ENCODE measurements at places on chromosomes 4 and X. TPM values are rescaled to one million over a fixed set of nuclear protein-coding genes. Genes with fewer than 3 reads are reported as not detected.

- DNase-seq: no peak
Observed at GRCh38 chr4:1365271-1366178, 18.5 kb downstream of the UVSSA start.

PALLD gene
- total RNA-seq: 21.6 TPM

DNA sequence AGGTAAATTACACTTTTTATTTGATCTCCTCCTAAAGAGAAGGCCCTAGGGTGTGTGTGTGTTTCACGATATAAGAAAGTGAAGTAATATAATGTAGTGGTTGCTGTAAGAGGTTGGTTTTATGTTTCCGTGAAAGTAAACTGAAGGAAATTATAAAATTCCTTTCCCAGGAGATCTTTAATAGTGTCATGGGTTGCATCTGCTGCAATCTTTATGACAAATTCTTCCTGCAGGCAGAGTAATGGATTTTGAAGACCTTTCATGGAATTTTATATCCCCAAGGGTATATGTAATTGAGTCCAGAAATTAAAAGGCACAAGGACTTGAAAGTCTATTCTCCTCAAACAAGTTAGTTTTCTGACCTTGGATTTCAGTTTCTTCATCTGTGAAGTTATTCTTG is 538.6 kb downstream of the ANKRD50 start:
- no peak for DNase-seq

DNA sequence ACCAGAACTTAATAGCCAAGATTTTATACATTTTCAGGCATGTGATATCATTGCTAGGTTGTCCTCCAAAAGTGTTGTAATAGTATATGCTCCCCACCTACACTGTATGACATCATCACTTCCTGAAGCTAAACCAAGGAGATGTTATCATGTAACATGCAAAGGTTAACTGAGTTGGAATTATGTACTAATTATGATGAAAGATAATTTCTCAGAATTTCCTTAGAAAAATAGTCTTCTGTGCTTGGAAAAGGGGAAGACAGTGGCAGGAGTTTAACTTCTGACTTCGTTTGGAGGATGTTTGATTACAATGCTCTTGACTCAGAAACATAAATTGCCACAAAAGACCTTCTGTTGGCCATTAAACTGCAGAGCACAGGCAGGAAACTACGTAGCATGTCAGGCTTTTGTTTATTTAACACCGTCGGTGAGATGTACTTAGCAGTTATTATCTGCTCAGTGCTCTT is 83.6 kb upstream of the GUCY1A1 start:
- DNase-seq: peak; percentile 57

DNA sequence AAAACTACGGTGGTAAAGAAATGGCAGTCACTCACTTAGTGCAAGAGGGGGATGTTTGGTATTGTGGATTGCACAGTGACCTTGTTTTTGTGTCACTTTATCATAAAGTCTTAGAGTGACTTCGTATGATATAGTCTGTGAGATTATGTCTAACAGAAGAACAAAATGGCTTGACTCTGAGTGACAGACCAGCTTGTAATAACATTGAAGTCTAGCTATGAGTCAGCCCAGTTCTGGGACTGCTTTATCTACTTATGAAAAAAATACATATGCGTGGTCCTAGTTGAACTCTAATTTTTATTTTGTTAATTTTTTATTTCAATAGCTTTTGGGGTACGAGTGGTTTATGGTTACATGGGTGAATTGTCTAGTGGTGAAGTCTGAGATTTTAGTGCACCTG is 20.0 kb downstream of the DCLK2 start:
- DNase-seq: peak; percentile 43

PRKG2 gene
- total RNA-seq: 1.1 TPM

DNA sequence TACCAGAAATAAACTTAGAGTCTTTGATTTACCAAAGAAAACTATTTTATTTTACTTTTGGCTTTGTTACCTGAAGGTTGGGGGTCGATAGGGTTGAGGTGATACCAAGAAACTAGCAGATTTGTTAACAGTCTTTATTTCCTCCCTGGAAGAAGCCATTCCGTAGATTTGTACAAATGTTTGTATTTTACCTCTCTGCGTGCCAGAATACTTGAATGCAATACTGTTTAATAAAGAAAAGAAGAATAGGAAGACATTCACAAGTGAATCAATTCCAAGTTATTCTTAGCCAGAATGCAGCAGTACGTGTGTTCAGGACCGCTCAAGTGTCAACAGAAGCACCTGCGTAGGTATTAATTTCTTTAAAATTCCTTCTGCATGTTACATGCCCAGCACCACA is 260.3 kb upstream of the TENM3 start:
- no peak for DNase-seq

- peak; percentile 25 for DNase-seq
Observed at GRCh38 chr4:7214359-7214758, 22.0 kb downstream of the SORCS2 start.

DNA sequence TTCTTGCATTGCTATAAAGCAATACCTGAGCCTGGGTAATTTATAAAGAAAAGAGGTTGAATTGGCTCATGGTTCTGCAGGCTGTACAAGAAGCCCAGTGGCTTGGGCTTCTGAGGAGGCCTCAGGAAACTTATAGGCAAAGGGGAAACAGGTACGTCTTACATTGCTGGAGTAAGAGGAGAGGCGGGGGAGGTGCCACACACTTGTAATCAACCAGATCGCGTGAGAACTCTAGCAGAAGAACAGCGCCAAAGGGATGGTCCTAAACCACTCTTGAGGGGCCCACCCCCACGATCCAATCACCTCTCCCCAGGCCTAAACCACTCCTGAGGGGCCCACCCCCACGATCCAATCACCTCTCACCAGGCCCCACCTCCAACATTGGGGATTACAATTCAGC is 50.6 kb upstream of the SHOX start:
- DNase-seq: no peak

DNA sequence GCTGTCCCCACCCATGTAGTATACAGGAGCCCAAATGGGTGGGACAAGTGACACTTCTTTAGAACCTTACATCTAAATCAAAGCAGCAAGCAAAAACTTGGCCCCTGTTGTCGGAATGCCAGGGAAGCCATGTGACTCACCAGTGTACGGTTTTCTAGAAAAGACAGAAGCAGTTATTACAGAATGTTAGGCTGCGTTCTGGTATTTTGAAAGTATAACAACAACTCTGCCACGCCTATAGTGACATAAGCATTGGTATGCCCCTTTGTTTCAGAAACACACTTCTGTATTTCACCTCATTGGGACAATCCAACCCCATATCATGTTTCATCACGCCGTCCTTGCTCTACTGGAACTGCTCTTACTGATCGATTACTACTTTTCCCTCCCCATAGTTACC is 14.8 kb downstream of the PDHA1 start:
- DNase-seq: no peak

GRCh38 chr4:81326581-81326980 is 111.6 kb upstream of the PRKG2 start:
- DNase-seq: no peak

DNA sequence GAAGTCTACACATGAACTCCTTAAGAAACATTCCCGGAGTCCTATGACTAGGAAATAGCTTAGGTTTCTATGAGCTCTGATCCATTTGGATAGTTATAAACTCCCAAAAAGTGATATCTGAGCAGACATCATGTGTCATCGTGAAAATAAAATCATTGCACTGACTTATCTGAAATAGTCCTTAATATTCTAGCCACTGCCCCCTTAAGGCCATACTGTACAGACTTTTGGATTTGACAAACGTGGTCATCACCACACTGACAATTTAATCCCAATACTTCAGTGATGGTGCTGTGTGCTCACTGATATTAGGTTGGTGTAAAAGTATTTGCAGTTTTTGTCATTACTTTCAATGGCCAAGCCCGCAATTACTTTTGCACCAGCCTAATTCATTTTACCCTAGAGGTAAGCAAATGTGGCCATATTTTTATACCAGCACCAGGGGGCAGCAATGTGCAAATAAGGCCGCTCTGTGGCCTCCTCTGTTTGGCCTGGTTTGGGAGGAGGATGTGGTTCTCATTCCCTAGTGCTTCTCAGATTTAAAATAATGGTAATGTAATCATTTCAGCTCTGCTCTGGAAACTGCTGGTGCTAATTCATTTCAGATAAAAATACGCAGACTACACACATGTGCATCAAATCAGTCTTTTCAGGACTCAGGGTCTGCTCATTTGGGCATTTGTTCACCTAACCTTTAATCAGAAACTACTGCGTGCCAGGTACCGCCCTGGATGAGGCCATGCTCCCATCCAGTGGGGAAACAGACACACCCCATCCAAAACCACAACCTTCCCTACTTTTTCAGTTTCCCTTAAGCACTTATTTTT is 196.4 kb upstream of the C1QTNF7 start:
- peak; percentile 85 for DNase-seq

- DNase-seq: peak; percentile 24
Observed at GRCh38 chr4:86218746-86219473, 140.9 kb downstream of the MAPK10 start.

DNA sequence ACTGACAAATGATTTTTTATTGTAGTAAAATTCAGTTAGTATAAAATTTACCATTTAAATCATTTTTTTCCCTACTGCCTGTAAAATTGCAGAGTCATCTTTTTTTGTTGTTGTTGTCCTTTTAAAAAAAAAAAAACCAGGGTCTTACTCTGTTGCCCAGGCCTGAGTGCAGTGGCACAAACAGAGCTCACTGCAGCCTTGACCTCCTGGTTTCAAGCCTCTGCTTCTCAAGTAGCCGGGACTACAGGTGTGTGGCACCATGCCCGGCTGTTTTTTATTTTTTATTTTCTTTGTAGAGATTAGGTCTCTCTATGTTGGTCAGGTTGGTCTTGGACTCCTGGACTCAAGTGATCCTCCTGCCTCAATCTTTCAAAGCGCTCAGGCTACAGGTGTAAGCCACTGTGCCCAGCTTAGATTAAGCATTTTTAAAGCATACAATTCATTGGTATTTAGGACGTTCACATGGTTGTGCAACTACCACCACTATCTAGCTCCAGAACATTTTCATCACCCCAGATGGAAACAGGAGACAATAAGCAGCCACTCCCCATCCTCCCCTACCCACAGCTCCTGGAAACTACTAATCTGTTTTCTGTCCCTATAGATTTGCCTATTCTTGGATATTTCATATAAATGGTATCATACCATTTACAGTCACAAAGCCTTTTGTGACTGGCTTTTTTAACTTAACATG is 59.7 kb upstream of the PGRMC2 start:
- no peak for DNase-seq

GRCh38 chrX:138754861-138755260 is 43.3 kb upstream of the FGF13 start:
- DNase-seq: peak; percentile 55

DNA sequence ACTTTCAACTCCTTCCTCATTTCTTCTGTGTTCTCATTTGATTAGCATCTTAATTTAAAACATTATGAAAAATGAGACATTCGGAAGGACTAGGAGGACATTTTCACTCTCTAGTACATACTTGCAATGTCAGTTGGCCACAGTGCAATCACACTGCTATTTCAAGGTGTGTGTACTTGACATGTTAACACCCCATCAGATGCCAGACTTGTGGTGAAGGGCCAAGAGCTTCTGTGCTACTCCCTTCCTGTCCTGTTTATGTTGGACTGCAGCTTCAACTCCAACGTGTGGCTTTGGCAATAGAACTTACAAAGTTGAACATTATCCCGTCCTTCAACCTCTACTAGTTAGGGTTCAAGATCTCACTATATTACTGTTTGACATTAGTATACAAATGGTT is 221.0 kb downstream of the PALLD start:
- peak; percentile 34 for DNase-seq

GRCh38 chrX:2705046-2705832 is 14.1 kb downstream of the CD99 start:
- no peak for DNase-seq

- no peak for DNase-seq
Observed at GRCh38 chr4:159008671-159009070, 94.2 kb upstream of the RAPGEF2 start.

DNA sequence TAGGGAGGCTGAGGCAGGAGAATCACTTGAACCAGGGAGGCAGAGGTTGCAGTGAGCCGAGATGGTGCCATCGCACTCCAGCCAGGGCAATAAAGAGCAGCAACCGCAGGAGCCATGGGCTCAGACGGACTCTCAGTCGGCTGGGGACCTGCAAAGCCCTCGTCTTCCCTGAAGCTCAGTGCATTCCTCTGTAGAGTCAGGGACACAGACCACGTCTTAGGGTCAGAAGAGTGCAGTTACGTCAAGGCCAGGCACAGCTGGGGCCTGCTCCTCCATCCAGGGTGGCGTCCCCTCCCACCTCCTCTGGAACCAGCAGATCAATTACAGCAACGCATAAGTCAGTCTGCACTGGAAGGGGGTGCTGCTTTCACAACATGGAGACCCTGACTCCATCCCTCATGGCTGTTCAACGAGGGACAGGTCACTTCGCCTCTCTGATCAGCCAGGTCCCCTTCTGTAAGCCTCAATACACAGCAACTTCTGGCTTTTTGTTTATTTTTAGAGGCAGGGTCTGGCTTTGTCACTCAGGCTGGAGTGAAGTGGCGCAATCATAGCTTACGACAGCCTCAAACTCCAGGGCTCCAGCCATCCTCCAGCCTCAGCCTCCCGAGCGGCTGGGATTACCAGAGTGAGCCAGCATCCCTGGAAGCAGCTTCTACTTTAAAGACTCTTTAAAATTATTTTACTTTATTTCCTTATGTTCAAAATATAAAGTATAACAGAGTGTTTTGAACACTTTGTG is 76.4 kb downstream of the ZFYVE28 start:
- no peak for DNase-seq

- DNase-seq: no peak
Observed at GRCh38 chr4:48590884-48591283, 100.8 kb downstream of the ZAR1 start.

DNA sequence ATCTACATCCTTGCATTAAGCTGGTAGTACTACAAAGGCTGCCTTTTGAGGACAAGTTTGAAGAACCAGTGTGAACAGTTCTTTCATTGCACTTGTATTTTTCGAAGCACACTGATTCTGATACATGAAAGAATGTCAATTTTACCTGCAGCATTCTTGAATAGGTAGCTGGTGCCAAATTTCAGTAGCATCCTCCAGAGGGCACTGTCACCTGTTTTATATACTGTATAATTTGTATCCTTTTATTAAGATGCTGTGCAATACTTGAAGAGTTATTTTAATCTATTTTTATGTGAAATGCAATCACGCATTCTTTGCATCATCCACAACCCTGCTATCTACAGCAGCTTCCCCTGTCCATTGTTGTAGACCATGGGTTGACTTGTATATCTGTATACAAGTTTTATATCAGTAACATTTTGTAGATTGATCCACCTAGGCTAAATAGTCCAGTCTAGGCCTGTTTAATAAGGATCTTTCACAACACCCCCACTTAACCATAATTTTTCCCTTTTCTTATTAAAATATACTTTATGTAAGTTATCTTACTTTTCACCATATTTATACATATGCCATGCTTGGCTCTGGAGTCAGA is 325.7 kb downstream of the PCDH7 start:
- peak; percentile 8 for DNase-seq

Data from M059J (cell line).